ENCODE measurements at places on chromosomes 16 and 17.

- DNase-seq, result no peak
Measured at GRCh38 chr17:46873941-46874645, 22.7 kb downstream of the WNT9B start.

DNA sequence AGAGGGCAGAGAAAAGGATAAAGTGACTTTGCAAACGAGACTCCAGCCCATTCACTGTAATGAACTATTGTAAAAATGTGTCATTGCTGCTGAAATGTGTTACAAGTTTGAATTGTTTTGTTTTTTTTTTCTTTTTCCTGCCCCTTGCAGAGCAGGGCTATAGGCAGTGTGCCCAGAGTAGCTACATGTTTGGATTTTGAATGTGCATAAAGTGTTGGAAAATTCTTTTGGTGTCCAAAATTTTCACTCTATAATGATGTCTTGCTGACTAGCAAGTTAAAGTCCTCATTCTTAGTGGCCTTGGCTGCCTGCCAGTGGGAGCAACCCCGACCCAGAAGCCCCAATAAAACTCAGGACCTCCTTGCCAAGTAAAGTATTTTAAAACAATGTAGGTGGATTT, 66.5 kb downstream of the IGF2BP1 start:
- no peak for DNase-seq

DNA sequence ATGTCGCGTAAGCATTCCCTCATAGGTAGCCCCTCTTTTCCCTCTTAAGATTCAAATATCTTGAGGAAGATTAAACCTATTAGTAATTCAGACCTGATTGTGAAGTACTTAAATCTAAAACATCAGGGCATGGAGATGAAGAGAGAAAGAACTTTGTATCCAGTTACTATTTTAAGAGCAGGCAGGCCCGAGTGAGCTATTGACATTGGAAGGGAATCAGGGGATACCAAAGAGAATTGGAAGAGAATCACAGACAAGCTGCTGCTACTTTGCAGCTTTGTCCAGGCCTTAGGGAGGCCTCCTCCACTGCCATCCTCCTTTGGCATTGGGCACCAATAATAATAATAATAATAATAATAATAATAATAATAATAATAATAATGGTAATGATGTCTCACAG, 170.5 kb downstream of the MRTFB start:
- DNase-seq, result no peak

DNA sequence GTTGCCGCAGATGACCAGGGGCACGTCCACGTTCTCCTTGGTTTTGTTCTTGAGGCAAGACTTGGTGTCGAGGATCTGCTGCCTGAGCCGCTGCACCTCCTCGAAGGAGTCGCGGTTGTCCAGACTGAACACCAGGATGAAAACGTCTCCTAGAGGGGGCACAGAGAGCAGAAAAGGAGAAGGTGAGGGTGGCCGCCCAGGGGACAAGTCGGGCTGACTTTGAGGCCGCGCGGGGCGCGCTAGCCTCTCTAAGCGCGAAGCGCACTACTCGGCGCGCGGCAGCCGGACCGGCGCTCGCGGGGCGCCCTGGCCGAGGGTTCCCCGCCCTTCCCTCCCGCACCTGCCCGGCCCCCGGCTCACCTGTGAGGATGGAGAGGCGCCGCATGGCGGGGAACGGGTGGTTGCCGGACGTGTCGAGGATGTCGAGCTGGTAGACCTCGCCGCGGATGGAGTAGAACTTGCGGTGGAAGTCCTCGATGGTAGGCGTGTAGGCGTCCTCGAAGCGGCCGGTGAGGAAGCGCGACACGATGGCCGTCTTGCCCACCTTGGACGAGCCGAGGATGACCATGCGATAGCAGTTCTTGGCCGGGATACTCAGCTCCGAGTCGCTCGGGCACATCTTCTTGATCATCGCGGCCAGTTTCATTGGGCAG, 533 bp downstream of the RASD1 start:
- DNase-seq, result no peak

GRCh38 chr17:70544317-70544716, 375.0 kb downstream of the KCNJ2 start:
- DNase-seq, result no peak

DNA sequence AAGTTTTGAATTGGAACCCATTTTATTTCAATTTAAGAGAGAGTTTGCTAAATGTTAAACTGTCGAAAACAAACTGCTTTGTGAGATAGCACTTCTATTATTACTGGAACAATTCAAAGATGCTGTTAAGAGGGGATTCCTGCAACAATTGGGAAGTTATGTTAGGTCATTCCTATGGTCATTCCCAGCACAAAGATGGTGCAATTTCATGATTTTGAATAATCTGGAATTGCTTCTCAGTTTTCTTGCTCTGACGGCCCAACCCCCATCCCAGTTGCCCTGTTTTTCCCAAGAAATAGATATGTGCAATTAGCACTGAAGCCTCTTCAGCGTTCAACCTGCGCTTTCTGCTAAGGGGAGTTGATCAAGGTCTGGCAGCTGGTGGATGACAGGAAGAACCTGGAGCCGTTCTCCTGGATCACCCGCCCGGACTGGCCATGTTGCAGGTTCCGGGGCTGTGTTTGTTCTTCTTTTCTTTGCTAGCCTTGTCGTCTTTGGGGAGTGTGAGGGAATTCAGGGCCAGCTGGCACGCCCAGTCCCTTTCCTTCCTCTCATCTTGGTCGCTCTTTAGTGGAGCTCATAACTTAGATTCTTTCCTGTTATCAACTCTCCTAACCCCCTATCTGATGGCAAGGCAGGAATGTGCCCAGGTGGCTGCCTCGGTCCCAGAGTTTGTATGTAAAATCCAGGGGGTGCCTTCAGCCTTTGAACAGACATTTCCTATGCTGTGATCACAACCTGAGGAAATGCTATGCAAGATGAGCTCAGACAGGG, 29.0 kb upstream of the IRF8 start:
- no peak for DNase-seq

GRCh38 chr17:80793851-80794267, 197.8 kb upstream of the CHMP6 start:
- DNase-seq, result no peak

DNA sequence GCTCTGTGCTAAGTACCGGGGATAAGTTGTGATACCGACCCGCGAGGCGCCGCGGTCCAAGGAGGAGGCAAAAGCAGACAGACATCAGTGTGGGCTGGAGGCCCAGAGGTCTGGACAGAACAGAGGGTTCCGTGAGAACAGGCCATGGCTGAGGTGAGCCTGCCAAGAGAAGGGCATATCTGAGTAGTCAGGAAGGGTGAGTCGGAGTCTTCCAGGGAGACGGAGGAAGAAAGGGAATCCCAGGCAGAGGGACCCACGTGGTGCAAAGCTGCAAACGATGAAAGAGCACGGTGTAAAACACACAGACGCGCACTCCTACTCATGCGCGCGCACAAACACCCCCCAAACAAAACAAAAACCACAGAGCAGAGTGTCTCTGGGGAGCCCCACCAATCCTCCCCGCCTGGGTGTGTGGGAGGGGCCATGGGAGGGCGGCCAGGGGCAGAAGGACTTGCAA, 18.1 kb downstream of the RHBDL3 start:
- DNase-seq, result peak; percentile 11

- DNase-seq, result peak; percentile 96
Measured at GRCh38 chr17:82003411-82004381, 19.0 kb downstream of the CENPX start.

GRCh38 chr16:685967-686366, 1.8 kb upstream of the JMJD8 start:
- peak; percentile 37 for DNase-seq

GRCh38 chr16:86073103-86073625, 174.2 kb downstream of the IRF8 start:
- no peak for DNase-seq

GRCh38 chr17:44314524-44314868, 6.1 kb downstream of the RUNDC3A start:
- DNase-seq, result no peak

All from HFFc6 (cell line).